PC-3 (cell line): ENCODE measurements at places on chromosomes 16 and 17.

GRCh38 chr17:21007646-21008045, 35.2 kb downstream of the USP22 start:
- no peak for DNase-seq

- DNase-seq: no peak
These were observed 187.3 kb upstream of the KIF2B start for GRCh38 chr17:53635444-53635843.

DNA sequence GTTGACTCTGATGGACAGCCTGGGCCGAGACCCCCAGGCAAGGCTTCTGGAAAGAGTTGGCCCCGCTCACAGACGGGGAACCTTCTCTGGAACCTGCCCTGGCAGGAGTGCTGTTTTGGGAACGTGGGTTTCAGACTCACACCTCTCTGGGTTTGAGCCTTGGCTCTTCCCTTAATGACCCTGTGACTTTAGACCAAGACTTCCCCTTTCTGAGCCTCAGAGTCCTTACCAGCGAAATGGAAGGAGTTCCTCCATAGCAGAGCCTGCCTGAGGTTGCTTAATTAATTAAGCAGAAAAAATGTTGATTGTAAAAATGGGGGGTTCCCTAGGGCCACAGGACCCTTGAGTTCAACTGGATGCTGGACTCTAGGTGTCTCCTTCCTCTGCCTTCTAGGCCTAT, 408.2 kb downstream of the SEC14L1 start:
- DNase-seq: no peak

DNA sequence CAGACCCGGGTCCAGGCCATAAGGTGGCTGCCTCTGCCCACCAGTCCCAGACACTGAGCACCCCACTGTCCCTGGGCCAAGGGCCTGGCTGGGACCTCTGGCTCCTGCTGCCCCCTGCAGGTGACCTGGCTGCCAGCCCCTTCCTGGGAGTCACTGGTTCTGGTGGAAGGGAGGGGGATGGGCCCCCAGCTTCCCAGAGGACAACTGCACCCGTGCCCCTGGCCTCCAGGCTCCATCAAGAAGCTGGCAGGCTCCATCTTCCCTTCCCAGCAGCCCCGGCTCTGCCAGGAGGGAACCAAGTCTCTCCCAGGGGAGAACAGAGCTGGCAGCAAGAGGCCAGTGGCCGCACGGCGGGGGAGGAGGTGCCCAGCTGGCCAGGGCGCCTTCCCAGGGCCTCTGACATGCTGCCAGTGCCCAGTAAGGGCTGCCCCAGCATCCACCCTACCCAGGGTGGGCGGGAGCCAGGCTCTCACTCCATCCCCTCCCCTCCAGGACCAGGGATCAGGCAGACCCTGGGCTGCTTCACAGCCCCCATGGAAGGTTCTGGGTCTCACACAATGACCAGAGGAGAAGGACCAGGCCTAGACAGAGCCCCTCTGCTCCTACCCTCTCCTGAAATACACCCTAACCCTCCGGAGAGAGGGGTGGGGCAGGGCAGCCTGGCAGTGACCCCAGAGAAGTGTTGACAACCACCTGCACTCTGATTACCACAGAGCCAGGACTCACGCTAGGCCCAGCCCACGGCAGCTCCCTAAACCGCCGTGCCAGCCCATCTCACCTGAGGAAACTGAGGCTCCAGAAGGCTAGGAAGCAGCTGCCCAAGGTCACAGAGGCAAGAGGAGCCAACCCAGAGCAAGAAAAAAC, 3.6 kb downstream of the CLUH start:
- no peak for DNase-seq

DNA sequence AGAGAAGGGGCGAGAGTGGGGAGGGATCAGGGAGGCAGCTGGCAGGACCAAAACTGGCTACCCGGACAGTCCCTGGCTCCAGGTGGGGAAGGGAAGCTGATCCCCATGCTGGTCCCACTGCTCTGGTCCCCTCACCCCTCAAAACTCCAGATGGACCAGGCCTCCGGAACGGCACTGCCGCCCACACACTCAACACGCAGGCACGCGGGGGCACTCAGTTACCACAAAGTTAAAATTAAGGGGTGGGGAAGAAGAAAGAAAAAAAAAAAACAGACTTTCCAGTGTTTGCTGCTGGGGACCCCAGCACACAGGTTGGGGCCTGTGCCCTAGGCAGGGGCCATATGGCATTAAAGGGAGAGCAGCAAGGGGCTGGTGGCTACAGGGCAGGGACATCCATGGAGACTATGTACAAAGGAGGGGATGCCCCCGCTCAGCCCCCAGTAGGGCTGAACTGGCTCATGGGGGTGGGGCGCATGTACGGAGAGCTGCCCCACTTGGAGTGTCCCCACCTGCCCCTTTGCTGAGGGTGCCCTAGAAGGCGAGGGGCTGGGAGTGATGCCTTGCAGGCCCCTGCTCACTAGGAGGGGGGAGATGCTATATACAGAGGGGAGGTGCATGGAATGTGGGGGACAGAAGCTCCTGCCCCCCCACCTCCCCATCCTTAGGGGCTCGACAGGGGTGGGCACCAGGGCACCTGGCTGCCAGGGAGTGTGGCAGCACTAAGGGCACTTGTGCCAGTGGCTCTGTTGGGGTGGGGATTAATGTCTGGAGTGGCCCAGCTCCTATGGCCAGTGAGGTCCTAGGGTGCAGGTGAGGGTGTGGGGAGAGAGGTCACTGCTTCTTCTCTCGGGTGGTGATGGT, 5.6 kb downstream of the TP53I13 start:
- DNase-seq: no peak
